Activated CD4-positive, alpha-beta T cell treated with anti-CD3 and anti-CD28 coated beads, Interleukin-2, amount 10 ng/mL, durations not matched to agents 24 days and 14 days (primary cell): ENCODE measurements at places on chromosomes 3 and 15. TPM values are rescaled to one million over a fixed set of nuclear protein-coding genes. Genes with fewer than 3 reads are reported as not detected.

Gene PLSCR2
- total RNA-seq = not detected in 2 replicates

Gene ROBO1
- 0.05 and 0.21 TPM in 2 replicates for total RNA-seq

GRCh38 chr15:79898369-79898768 is 1.6 kb upstream of the MTHFS start:
- no peak for DNase-seq

Gene C3orf85
- not detected in 2 replicates for total RNA-seq

DNA sequence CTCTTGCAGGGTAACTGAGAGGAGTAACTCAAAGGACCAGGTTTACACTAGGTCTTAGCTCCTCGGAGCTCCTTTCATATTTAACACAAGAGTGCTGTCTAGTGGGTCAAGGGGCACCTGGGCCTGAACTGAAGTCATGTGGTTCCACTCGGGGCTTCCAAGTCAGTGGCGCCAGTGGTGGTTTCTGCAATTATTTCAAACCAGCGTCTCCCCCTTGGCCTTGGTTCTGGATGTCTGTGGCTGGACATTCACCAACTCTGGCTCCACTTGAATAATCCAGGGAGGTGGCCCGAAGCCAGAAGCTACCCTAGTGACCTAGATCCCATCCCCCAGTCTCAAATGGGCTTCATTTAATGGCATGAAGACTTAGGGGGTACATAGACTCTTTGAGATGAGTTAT is 144.3 kb upstream of the ADAMTS9 start:
- no peak for DNase-seq

GRCh38 chr3:182740710-182741109 is 52.6 kb upstream of the ATP11B start:
- no peak for DNase-seq

DNA sequence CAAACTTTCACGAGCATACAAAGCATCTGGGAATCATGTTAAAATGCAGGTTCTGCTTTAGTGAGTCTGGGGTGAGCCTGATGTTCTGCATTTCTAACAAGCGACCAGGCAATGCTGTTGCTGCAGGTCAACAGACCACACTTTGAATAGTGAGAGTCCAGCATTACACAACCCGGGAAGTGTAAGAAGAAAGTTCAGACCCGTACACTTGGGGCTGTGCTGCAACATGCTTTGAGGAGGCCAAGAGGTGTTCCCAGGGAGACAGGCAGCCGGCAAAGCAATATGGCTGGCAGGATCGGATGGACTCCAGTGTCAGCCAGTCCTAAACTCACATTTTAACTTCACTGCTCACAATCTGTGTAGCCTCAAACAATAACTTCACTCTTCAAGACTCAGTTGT is 134.2 kb downstream of the LIPC start:
- peak; percentile 49 for DNase-seq

- DNase-seq = no peak
These were observed 51.0 kb upstream of the ATP13A3 start for GRCh38 chr3:194537732-194538247.

Gene MYL3
- not detected in 2 replicates for total RNA-seq

Gene SOX2
- total RNA-seq = not detected in 2 replicates

DNA sequence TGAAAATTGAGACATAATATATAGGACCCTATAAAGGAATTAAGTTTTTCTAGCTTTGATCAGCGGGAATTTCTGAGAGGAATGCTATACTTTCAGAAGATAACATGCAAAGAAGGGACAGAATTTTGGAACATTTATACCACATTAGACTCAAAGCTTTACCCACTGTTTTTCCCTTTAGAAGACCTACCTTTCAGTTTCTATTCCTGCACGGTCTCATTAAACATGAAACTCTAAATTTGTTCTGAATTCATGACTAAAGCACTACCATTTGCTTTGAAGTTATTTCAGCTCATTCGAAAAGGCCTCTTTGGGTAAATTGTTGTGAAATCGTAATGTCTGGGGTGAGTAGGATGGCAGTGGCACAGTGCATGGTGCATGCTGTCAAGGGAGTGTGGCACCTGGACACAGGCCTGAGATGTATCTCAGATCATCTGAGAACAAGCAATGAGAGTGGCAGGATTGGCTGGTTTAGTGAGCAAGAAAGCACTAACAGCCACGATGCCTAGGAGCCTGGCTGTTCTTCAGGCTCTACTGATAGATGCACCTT is 42.5 kb downstream of the CHCHD4 start:
- DNase-seq = no peak

Gene TMEM45A
- 0.26 TPM in 1 of 2 replicates, not detected in the other for total RNA-seq
